ENCODE measurements at places on chromosomes 3 and 15.

- DNase-seq, result no peak
Measured at GRCh38 chr3:181302960-181303359, 313.4 kb upstream of the DNAJC19 start.

GRCh38 chr15:82851306-82851850 is 42.0 kb downstream of the WHAMM start:
- DNase-seq, result no peak

GRCh38 chr3:22371607-22372291 is 620.7 kb upstream of the ZNF385D start:
- peak; percentile 25 for DNase-seq

DNA sequence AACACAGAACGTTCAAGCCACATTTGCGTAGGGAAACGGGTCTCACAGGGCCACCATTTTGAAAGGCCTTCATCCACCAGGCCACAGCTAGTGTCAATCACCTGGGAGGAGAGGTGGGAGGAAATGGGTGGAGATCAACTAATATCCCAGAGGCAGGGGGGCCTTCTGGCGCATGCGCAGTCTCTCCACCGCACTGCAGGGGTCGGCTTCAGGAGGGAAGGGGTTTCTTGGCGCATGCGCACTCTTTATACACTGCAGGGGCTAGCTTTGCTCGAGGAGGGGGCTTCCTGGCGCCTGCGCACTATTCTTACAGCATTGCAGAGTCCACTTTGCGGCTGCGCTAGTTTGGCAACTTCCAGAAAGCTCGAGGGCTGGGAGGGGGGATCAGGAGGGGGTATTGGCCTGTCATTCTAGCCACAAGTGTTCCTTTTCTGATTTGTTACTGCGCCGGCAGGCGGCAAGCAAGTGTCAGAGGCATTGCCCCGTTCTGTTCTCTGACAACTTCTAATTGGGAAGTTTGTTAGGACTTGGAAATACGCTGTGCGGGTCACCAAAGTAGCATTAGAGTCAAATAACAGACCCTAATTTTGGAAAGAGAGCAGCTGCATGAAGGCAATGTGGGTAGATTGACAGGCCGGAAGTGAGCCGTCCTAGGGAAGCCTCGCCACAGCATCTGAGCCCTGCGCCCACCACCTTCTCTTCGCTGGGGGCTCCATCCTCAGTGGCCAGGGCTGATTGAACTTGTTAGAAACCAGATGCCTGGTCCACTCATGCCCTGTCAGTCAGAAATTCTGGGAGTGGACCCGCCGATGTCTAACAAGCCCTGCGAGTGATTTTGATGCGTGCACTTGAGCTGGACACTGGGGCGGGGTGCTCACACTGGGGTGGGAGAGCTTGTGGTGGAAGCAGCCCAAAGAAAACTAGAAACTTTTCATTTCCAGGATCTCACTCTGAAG is 173.5 kb upstream of the NDN start:
- no peak for DNase-seq

GRCh38 chr15:89917442-89918101 is 4.8 kb upstream of the ARPIN start:
- DNase-seq, result no peak

GRCh38 chr3:62749657-62750056 is 125.6 kb downstream of the CADPS start:
- DNase-seq, result no peak

- DNase-seq, result peak; percentile 46
Measured at GRCh38 chr3:15331606-15332404, 581 bp downstream of the SH3BP5 start.

DNA sequence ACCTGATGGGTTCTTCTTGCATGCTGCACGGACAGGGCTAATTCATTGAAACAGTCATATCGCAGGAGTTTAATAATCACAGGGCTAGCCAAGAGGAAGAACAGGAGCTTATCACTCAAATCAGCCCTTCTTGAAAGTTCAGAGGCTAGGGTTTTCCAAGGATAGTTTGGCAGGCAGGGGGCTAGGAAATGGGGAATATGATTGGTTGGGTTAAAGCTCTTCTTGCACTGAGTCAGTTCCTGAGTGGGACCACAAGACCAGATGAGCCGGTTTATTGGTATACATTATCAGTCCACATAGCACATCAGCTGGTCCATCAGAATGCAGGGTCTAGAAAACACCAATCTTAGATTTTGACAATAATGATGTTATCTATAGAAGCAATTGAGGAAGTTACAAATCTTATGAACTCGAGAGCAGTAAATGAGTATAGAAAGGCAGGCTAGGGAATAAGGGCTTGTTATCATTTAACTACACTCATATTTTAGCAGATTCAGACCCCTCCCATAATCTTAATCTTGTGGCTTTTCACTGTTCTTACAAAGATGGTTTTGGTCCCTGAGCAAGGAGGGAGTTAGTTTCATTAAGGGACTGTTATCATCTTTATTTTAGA is 58.1 kb upstream of the SLC25A36 start:
- DNase-seq, result no peak

DNA sequence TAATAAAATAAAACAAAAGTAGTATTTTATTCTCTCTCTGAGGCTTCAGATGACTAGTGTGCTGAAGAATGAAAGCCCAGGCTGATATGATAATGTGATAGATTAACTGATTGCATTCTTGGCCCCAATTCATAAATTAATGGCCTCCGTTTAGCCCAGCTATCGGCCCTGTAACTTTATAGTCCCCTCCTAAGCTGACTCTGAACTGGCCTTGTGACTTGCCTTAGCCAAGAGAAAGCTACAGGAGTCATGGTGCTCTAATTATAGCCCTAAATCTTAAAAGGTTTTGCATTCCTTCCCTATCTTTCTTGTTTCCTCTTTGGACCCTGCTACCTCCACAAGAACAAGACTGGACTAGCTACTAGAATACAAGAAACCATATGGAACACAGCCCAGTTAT is 123.2 kb upstream of the EPHA3 start:
- DNase-seq, result no peak

DNA sequence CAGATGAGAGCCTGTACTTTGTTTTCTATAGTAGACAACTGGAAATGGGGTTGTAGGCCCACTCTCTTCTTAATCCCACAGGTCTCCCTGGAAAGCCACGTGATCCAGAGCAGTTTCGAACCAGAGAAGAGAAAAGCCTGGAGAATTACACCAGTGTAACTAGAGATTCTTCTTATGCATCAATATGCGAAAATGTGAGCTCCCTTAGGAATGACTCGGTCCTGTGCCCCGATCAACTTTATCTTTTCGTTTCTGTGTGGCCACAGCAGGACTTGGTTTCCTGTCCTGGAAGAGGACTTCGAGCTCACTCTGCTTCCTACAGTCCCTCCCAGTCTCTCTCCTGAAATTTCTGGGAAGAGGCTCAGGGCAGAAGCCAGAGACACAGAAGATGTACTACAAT is 73.8 kb upstream of the TPM1 start:
- DNase-seq, result no peak

DNA sequence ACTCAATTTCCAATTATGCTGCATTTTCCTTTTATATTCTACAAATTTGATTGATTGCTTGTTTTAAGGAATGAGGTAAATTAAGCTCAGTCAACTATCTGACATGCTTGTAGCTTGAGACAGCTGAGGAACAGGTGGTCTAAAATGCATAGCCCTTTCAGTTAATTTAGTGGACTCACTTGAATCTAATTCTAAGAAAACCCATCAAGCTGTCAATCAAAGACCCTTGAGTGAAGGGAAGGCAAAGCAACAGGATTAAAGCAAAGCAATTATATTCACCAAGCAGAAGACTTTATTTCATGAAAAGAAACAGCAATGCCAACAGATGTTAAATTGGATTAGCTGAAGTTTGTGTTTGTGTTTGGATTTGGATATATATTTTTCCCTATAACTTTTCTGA is 228.5 kb downstream of the ARPP21 start:
- no peak for DNase-seq

DNA sequence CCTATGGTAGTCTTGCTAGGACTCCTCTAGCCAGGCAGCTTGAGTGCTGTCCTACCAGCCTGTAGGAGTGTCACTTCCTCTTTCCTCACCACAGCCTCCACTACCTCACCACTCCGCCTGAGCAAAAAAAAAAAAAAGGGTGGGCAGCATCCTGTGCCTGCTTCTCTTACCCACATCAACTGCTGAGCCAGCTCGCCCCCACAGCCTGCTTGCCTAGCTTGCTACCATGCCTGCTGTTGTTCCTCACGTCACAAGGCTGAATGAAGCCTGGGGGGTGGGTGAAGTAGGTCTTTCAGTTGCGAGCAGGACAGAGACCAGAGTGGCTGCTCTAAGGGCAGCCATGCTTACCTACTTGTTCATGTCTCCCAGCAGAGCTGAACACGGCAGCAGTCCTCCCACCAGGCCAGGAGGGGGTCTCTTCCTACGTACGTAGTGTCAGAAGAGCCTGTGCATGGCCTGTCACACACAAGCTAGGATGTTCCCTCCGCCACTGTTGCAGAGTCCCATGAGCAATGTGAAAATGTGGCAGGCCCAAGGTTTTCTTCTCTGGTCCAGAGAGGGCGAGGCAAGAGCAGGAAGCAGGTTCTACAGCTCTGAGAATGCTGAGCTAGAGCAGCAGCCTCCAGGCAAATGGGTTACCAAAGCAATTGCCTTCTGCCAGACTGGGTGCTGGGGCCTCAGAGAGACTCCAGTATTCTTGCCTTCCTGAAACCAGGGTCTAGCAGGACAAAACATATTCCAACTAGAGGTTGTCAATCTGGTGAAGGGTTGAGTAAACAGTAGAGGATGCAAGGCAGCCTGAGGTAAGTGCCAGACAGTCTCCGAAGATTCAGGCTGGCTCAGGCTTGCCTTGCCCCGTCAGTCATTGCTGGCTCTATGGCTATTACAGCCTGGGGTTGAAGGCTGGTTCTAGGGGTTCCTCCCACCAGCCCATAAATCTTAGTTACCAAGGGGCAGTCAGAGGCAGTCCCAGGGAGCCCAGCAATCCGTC is 8.1 kb downstream of the PPM1M start:
- no peak for DNase-seq

GRCh38 chr3:47961815-47962606 is 54.2 kb downstream of the MAP4 start:
- no peak for DNase-seq

- DNase-seq, result no peak
Measured at GRCh38 chr15:95284933-95285421, 1045.5 kb upstream of the NR2F2 start.

- DNase-seq, result no peak
Measured at GRCh38 chr3:180860180-180860858, 52.2 kb upstream of the FXR1 start.

All from left hindlimb (tissue), 1 donor.